ENCODE measurements at places on chromosomes 7 and 10.

DNA sequence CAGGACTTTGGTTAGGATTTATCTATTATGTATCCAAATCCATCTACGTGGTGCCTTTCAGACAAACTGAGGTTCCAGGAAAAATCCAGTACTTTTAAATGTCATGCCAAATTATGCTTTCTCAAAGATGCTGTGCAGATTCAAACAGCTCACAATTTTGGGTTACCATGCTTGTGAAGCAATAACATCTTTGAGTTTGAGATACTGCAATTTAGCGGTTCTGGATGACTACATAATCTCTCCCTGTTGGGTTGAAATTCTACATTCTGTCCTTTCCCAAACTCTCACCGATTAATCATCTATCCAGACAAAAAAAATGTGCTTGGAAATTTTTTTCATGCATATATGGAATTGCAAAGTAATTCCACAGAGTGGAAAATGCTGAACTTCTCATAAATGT lies 3.5 kb downstream of the RHOBTB1 start:
- no peak for DNase-seq

DNA sequence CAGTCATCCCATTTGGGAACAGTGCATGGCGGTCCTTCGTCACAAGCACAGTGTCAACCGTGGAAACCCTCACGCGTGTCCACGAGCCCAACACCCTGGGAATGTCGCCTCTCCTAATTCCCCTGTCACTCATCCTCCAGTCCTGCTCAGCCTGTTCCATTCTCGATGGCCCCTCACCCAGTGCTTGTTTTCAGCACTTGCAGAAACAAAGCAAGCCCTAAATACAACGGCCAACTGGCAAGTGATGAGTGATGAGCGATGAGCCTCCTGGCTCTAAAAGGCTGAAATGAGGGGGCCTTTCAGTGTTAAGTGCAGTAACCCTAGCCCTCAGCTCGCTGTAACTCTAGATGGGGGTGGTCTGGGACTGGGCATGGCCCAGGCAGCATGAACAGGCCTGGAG lies 22.6 kb downstream of the NKX2-3 start:
- DNase-seq, result no peak

DNA sequence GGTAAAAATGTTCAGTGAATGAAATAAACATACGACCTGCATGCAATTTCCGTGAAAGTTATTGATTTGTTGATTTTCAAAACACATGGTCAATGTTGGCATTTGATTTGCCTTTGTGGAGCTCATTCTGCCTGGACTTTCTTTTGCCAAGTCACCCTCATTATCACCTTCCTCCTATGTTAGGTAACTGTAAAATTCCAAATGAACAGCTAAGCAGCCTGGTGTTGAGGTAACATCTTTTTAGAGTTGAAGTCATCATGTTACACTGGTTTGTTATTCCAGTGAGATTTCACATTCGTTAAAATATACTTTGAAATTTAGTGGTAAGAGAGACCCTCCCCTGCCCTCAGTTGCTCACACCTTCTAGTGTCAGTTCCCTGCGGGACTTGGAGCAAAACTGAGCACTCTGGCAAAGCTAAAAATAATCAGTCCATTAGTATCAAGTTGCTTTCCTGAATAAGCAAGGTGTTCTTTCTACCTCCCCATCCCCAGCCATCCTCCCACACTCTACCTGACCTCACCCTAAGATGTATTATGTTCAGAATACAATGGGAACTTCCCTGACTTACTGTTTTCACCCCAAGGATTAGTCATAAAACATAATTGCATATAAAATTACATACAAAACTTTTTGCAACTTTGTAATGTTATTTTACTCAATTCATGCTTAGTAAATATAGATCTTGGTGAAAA lies 283.3 kb upstream of the SEMA3A start:
- DNase-seq, result no peak

GRCh38 chr7:151424799-151425198 lies 15.0 kb upstream of the WDR86 start:
- DNase-seq, result no peak

GRCh38 chr10:102119417-102120141 lies 589 bp downstream of the LDB1 start:
- DNase-seq, result peak; percentile 53

- no peak for DNase-seq
Observed at GRCh38 chr10:114087655-114088054, 44.0 kb downstream of the ADRB1 start.

DNA sequence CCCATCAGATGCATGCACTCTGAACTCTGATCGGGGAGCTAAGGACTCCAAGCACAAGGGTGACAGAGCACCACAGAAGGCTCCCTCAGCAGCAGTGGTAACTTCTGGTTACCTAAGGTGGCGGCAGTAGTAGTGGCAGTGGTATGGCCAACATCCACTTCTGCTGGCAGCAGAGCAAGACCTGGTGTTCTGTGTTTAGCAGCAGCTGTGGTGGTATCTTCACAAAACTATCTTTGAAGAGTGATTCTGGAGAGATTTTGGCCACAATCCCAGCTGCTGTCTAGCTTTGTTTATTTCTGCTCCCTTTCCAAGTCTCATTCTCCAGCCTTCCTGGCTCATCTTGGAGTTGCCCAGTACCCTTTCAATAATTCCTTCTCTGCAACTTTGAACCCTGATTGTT lies 102.4 kb upstream of the LRGUK start:
- no peak for DNase-seq

GRCh38 chr10:31745612-31746376 lies 182.8 kb downstream of the ARHGAP12 start:
- DNase-seq, result peak; percentile 19

- no peak for DNase-seq
Observed at GRCh38 chr7:110790992-110791391, 299.9 kb upstream of the LRRN3 start.

DNA sequence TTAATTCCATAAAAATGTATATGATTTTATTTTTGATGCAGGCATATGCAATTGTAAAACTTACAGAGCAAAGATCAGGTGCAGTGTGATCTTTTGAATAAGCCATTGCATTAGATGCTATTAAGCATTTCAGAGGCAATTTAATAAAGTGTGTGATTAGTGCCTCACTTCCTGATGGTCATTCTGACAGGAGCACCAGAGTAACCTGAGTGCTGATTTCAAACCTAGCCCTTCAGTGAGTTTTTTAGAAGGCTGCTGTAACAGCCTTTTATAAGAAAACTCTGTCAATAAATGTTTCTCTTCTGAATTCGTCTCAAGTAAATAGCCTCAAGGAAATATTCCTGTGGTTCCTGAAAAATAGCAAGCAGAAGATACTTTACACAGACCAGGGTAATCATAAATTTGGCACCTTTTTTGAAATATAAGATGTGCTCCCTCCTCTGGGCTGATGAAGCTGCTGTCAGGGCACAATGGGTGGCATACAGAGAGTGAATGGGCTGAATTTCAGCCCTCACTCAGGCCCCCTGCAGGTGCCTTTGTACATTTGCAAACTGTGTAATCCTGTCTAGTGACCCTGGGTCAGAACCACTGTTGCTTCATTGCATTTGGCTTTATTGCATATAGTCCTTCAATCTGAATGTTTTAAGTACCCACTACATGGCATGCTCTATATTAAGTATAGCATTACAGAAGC lies 193.7 kb upstream of the CSTF2T start:
- no peak for DNase-seq

- DNase-seq, result no peak
Observed at GRCh38 chr7:30708983-30709382, 26.7 kb upstream of the CRHR2 start.

DNA sequence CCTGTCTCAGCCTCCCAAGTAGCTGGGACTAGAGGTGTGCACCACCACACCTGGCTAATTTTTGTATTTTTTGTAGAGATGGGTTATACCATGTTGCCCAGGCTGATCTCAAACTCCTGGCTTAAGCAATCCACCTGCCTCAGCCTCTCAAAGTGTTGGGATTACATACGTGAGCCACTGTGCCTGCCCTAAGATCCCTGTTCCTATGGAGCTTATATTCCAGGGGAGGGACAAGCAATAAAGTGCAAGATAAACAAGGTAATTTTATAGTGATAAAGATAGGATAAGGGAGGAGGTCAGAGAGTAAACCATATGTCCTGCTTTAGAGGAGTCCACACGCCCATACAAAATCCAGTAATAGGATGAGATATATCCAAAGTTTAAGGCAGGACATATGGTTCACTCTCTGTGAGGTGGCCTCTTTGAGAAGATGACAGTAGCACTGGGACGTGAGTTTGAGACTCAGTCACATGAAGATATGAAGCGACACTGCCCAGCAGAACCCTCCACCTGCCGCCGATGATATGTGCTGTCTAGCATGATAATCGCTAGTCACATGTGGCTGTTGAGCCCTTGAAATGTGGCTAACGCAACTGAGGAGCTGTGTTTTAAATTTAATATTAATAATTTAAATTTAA lies 113.5 kb upstream of the PDCD4 start:
- DNase-seq, result no peak

DNA sequence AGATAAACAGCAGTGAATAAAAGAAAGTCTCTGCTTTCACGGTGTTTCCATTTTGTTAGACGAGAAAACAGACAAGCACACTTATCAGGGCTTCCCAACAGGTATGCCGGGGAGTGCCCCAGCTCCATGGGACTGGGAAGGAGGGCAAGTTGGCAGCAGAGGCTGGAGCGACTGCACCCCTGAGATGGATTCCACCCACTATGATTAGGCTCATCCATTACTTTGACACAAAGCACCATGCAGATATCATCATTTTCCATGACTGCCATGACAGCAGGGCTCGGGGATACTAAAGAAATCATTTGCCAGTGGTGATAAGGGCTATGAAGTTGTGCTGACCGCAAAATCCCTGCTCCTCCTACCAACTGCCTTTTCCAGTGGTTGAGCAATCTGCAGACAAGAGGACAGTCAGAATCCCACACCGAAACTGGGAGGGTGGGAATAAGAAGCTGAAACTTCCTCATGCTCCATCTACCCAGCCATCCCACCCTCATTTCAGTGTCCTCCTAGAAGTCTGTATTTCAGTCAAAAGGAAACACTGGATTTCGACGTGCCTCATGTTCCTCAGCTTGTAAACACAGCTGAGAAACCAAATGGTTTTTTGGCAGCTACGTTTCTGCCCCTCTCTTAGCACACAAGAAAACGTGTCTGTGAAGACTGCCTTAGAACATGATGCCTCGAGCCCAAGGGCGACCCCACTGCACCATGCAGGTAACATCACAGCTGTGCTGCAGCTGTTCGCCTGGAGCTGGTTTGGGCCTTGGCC lies 15.5 kb downstream of the CREB3L2 start:
- no peak for DNase-seq

DNA sequence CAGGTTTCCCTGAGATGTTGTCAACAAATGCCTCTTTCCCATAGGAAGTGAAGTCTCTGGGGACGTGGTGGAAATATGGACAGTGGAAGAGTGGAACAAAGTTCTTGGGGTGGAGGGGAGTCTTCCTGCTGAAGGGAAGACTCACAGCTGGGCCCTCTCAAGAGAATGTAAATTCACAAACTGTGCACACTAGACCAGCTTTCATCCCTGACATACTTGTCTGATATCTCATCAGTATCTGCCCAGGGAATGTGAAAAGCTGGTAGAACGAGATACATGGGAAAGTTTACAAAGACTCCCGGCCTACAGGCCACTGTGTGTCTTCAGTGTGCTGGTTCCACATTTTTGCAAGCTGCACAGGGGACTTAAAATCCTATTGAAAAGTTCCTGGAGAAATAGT lies 16.7 kb upstream of the CCDC3 start:
- DNase-seq, result no peak

DNA sequence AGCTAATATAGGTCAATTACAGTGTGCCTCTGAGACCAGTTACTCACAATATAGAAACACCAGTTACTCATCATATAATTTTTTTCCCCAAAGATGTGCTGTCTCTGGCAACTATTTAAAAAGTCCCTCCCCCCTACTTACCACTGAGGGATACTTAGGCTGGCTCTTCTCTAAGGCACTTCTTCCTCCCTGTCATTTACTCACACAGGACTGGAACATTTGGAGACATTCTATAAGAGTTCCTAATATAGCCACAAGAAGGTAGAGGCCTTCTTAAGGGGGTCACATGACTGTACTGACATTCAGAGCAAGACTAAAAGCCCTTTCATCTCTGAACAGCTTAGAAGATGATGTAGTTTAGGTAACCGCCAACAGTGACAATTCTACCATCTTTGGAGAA lies 44.4 kb upstream of the SLIT1 start:
- no peak for DNase-seq

DNA sequence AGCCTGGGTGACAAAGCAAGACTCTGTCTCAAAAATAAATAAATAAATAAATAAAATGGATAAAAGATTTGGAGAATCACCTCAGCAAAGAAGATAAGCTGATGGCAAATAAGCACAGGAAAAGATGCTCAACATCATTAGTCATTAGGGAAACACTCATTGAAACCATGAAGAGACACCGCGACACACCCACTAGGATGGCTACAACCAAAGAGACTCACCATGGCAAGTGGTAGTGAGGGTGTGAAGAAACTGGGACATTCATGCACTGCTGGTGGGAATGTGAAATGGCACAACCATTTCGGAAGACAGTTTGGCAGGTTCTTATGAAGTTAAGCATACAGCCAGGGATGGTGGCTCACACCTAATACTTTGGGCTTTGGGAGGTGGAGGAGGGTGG lies 37.8 kb upstream of the FXYD4 start:
- no peak for DNase-seq

GRCh38 chr10:32295027-32295426 lies 51.9 kb downstream of the EPC1 start:
- no peak for DNase-seq

- DNase-seq, result no peak
Observed at GRCh38 chr10:110505130-110505770, 7.5 kb downstream of the DUSP5 start.

DNA sequence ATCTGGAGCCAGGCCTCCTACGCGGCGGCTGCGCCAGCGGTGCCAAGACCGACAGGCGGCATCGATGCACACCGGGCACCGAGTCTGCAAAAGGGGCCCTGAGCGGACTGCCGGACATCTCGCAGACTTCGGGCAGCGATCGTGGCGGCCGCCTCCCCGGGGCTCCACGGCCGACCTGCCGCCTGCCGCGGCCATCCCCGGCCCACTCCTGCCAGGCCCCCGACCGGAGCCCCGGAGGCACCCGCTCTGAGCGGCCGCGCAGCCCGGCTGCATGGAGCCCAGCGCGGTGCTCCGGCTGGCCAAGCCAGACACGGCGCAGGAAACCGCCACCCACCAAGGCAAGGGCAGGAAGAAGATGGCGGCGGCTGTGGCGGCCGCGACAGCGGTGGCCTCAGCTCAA lies 154.2 kb upstream of the KCTD7 start:
- DNase-seq, result no peak

DNA sequence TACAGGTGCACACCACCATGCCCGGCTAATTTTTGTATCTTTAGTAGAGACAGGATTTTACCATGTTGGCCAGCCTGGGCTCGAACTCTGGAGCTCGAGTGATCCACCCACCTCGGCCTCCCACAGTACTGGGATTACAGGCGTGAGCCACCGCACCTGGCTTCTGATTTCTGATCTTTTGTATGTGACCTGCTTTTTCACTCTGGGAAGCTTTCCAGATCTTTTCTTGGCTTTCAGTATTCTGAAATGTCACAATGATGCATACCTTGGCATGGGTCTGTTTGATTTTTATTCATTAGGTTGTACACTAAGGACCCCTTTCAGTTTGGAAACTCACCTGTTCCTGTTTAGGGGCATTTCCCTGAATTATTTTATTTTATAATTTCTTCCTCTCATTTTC lies 41.6 kb downstream of the PROSER2 start:
- DNase-seq, result no peak
